Gastroesophageal sphincter (tissue), 4 donors: ENCODE measurements at places on chromosomes 13 and 19.

DNA sequence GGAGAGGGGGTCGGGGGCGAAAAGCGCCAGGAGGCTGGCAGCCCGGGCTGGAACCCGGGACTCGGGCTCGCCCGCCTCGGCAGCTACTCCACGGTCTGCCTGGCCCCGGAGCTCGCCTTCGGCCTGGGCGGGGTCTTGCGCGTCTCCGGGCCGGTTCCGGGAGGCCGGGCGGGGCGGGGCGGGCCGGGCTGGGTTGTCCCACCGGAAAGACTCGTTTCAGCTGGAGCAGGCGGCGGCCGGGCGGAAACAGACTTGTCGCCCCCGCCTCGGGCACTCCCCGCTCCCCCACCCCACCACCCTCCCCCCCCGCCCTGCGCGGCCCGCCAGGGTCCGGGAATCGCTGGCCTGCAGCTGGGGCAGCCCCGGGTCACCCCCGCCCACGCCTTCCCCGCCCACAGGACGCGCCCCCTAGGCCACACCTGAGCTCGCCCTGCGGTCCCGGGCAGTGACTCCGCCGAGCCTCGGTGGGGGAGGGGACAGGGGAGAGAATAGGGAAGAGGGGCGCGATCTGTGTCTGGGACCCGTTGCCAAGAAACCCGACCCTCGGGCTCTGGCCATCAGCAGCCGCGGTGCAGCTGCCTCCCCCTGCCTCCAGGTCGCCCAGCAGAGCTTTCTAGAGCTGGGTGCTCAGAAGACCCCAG, 109.4 kb downstream of the KCTD15 start:
- ATAC-seq, result peak; percentile 83

- peak; percentile 88 for ATAC-seq
These were observed 20.2 kb upstream of the ERVV-1 start for GRCh38 chr19:52993342-52994178.

- no peak for ATAC-seq
These were observed 2.1 kb upstream of the SIGLEC8 start for GRCh38 chr19:51460164-51460992.

DNA sequence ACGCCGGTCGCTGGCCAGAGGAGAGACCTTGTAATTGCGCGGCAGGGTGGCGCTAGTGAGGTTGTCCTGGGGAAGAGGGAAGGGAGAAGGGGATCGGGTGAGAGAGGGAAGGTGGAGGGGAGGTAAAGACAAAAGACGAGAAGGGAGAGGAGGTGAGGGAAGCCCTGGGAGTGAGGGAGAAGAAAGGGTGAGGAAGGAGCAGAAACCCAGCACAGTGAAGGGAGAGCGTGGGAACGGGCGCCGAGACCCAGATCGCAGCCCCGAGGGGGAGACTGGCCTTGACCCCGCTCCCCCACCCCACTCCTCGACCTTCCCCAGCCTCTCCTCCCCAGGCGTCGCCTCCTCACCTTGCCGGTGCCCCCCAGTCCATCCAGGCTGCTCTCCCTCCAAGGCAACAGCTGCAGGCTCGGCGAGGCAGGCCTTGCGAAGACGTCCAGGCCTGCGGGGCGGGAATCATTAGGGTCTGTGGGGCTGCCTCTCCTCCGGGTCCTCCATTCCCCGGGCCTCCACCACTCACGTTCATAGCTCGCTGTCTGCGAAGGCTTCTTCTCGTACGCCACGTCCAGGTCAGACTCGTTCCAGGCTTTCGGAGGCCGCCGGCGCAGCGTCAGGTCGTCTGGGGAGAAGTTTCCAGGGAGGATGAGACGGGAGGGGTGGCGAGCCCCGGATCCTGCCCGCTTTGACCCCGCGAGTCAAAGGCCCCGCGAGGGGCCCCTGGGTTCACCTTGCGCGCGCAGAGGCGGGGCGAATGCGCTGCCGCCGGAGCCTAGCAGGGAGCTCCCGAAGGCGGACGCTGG, 8.8 kb downstream of the PPP1R13L start:
- ATAC-seq, result no peak

DNA sequence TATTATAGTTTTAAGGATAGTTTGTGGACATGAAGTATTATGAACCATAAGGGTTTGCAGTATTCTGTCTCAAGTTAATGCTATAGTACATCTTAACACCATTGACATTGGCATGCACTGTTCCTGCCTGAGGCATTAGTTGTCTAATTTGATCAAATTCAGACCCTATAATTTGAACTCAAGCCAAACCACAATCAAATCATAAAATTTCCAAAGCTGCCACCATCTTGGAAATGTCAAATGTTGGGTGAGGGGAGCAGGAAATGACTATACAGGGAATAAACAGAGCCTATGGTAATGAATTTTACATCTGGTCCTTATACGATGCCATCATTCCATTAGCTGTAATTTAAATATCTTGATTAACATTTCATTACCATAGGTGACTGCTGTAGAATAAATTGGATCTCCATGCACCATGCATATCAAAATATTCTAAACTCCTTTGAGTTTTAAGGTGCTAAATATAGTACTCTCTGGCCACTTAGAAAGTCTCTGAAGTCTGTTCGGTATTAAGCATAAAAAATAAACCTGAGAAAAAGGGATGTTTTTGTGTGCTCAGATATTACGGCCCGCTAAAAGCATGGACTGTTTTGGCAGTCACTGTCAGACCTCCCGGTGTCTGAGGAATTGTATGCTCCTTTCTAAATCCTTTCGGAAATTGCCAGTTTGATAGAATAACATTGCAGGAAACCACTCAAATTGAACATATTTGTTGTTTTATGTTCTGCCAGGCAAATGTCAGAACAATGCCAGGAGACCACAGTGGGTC, 257.7 kb downstream of the SPRY2 start:
- ATAC-seq, result no peak

GRCh38 chr19:10112037-10112761, 706 bp downstream of the P2RY11 start:
- no peak for ATAC-seq

GRCh38 chr19:43723588-43723987, 7.7 kb downstream of the IRGC start:
- no peak for ATAC-seq

DNA sequence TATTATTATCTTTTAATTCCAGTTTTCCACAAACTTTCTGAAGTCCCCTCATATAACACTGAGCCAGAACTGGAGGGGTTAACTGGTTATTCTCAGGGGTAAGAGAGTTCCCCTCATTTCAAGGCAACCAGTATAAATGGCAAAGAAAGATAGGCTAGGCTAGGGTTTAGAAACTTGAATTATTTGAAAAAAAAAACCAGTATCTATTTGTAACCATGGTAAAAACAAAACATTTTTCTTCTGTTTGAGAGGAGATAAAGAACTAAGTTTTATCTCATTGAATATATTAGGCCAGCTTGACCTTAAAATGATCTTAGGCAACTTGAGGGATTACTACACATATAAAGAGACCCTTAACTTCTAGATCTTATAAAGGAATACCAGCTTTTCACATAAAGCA, 19.6 kb downstream of the SUPT20H start:
- no peak for ATAC-seq

DNA sequence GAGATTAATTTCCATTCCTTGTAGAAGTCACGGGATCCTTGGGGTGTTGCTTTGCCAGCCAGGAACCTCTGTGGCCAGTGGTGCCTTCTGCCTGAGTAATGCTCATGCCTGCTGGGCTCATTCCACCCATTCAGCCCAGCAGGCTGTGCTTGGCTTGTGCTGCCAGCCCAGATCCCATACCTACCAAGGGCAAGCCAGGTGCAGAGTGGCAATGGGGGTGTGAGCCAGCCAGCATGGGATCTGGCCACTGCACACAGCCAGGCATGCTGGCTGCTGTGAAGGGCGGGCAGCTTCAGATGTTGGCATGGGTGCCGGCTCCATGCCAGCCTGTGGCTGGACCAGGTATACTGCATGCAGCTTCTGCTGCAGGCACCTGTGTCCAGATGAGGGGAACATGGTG, 42.5 kb downstream of the WDFY2 start:
- no peak for ATAC-seq

- ATAC-seq, result no peak
These were observed 4.7 kb downstream of the PPP1R13L start for GRCh38 chr19:45400192-45400591.

DNA sequence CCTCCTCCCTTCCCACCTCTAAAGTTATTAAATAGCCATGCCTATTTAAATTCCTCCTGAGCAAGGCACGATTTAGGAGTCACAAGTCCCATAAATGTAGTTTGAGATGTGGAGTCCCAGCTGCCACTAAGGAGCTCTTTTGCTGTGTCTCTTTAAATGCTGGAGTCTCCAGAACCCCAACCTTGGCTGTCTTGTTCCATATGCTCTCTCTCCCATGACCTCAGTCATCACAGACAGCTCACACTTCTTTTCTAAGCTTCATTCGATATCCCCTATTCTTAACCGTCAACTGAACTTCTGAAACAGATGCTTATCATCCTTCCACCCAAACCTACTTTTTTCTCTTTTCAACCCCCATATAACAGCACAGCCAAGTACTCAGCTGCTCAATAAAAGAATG, 197.1 kb downstream of the VWA8 start:
- no peak for ATAC-seq

GRCh38 chr13:34513526-34513925, 428.5 kb upstream of the NBEA start:
- no peak for ATAC-seq

GRCh38 chr13:32087955-32088747, 56.6 kb downstream of the FRY start:
- no peak for ATAC-seq

DNA sequence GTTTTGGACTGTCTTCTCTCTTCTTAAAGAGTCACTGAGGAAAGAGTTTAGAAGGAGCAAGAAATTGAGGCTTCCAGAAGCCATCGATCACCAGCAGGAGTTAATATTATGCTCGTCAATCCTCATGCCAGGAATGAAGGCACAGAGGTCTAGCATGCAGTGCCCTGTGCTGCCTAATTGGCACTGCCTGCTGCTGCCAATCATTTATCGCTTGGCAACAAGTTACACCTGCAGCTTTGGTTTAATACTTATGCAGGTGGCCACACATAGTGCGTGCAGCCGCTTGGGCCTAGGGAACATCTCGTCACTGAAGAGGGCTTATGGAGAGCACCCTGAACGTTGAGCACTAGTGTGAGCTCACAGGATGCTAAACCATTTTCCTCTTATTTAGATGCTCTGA, 2.7 kb upstream of the SOX1 start:
- ATAC-seq, result no peak

DNA sequence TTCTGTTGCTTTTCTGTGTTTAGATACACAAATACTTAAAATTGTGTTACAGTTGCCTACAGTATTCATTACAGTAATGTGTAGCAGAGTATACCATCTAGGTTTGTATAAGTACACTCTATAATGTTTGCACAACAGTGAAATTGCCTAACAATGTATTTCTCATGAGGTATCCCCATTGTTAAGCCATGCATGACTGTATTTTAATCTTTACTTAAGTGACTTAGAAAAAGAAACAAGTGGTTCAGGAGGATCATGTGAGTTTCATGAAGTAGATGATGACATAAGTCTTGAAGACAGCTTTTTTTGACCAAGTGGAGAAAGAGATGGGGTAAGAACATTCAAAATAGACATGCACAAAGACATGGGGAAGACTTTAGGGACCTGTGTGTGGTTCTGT, 8.4 kb upstream of the KCTD4 start:
- ATAC-seq, result no peak

DNA sequence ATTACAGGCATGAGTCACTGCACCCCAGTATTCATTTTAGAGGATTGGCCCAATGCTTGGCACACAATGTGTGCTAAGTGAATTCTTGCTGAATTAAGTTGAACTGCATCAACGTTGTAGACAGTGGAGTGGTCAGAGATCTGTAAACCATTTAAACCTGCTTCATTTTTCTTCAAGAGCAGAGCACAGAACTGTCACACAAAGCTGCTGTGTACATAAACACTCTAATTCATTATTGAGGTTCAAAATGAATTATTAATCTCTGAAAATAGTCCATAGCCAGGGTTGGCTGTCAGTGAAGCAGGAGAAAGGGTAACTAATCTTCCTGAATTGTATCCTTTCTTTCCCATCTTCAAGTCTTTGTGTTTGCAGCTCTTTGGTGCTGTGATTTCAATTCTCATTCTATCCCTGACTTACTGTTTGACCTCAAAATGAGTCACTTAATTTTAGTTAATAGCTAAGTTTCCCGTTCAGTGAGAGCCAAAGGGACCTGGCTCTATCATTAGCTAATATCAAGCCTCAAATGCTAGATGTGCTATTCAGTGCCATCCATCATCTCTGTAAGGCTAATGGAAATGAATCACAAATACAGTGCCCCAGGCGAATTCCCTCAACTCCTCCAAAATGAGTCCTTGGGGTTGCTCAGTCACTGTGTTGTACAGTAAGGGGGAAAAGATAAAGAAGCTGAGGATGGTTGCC, 77.0 kb upstream of the TSC22D1 start:
- ATAC-seq, result no peak

- ATAC-seq, result no peak
These were observed 24.5 kb upstream of the ZNF816 start for GRCh38 chr19:52987221-52987620.
